ENCODE measurements at places on chromosomes 2 and 18. TPM values are rescaled to one million over a fixed set of nuclear protein-coding genes. Genes with fewer than 3 reads are reported as not detected.

DNA sequence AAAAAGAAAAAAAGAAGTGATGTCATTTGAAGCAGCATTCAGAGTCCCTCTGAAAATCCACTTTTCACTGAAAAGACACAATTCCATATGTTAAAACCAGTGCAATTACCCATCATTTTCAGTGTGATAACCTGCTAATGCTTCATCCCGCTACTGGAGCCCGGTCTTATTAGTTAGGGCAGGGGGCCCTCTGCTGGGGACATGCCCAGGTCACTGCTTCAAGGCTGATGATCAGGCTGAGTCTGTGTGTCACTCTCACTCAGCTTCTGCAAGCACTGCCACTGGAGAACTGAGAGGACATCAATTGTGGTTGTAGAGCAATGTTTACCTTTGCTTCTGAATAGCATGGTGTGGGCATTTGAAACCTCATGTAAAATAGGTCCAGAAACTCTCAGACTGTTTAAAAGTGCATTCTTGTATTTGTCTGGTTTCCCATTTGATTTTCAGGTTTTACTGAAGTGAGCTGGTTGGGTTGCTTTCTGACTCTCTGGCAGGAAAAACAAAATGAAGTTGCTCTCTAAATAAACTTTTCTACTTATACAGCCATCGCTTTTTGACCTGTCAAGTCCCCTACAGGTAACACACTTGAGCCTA lies 49.2 kb upstream of the NXPH2 start:
- H3K36me3 ChIP-seq: no peaks in the 10 kb centered on the region
- no peak overlapping the region for H3K27ac ChIP-seq
- peak; percentile 44 for DNase-seq
- H3K27me3 ChIP-seq: peaks cover 4% of the 10 kb centered on the region
- H3K4me1 ChIP-seq: no peaks in the 10 kb centered on the region
- H3K4me3 ChIP-seq: no peak overlapping the region

Gene CRYGD
- not detected for total RNA-seq

DNA sequence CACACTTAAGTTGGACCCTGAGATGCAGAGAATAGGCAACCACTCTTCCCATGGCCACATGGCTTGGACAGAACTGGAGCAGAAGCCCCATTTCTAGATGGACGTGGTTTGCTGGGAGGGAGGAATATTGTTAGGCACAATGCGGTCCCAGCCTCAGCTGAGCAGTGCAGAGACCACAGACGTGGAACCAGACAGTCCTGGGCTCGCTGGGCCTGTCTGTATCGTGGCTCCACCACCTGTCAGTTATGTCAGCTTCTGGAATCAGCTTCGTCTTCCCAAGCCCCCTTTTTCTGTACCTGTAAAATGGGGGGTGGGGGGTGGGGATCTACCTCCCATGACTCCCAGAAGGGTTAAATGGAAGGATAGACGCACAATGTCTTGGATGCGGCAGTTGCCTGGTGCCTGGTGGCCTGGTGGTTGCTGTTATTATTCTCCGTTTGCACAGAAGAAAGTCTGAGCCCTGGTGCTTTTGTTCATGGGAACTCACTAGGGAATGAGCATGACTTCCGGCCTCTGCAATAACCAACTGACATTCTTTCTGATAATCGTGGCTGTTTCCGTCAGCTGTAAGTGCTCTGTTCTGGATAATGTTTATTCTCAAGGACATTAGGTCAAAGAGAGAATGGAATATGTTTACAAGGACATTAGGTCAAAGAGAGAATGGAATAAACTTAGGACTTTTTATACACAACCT lies 31.4 kb downstream of the COLEC11 start:
- H3K27me3 ChIP-seq: peaks cover 5% of the 10 kb centered on the region
- H3K4me1 ChIP-seq: no peaks in the 10 kb centered on the region
- no peak overlapping the region for H3K27ac ChIP-seq
- H3K4me3 ChIP-seq: no peak overlapping the region

Gene GATA6
- total RNA-seq: not detected

GRCh38 chr18:73099759-73100158 lies 232.0 kb upstream of the NETO1 start:
- H3K4me3 ChIP-seq: no peak overlapping the region
- no peaks in the 10 kb centered on the region for H3K36me3 ChIP-seq
- DNase-seq: no peak
- H3K27me3 ChIP-seq: no peaks in the 10 kb centered on the region
- no peak overlapping the region for H3K27ac ChIP-seq

Gene CCDC85A
- not detected for total RNA-seq

DNA sequence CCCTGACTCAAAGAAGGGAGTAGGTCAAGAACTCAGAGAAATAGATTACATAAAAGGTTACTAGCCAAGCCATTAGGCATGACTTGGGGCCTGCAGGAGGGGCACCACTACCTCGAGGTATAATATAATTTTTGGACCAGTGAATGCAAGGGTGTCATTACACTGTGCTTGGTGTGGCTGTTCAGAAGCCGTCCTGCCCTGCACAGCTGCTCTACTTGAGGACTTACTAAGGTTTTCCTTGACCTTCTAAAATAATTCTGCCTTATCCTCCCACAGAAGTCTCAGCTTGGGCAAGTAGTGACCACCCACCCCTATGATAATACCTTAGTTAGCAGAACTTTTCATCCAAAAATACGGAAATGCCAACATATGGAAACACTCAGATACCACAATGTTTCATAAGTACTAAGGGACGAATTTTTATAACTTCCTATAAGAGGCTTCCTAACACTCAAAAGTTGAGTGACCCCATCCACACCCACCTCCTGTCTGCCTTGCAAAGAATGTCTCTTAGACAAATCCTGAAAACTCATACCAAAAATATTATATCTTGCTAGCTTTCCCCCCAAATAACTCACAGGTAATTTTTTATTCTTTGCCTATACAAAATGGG lies 17.7 kb upstream of the ATG16L1 start:
- H3K27ac ChIP-seq: peak overlapping the region; percentile 89
- peaks cover 8% of the 10 kb centered on the region for H3K36me3 ChIP-seq
- H3K27me3 ChIP-seq: no peaks in the 10 kb centered on the region
- DNase-seq: no peak

GRCh38 chr2:218890369-218890768 lies 9.7 kb downstream of the WNT10A start:
- no peak overlapping the region for H3K4me3 ChIP-seq
- H3K4me1 ChIP-seq: peaks cover 23% of the 10 kb centered on the region
- DNase-seq: no peak
- no peaks in the 10 kb centered on the region for H3K36me3 ChIP-seq
- peaks cover 61% of the 10 kb centered on the region for H3K27me3 ChIP-seq

Gene SKA1
- total RNA-seq: 45.6 TPM

Gene IHH
- not detected for total RNA-seq

Gene GAL3ST2
- not detected for total RNA-seq

GRCh38 chr2:84969511-84970209 lies 1.3 kb upstream of the KCMF1 start:
- peaks cover 45% of the 10 kb centered on the region for H3K4me1 ChIP-seq
- H3K27ac ChIP-seq: peak overlapping the region; percentile 100
- peak; percentile 59 for DNase-seq
- peaks cover 44% of the 10 kb centered on the region for H3K36me3 ChIP-seq
- no peaks in the 10 kb centered on the region for H3K27me3 ChIP-seq

Gene PSD4
- 314 TPM for total RNA-seq

GRCh38 chr2:59974051-59974766 lies 579.2 kb downstream of the BCL11A start:
- no peak for DNase-seq
- H3K4me1 ChIP-seq: no peaks in the 10 kb centered on the region
- H3K36me3 ChIP-seq: no peaks in the 10 kb centered on the region
- no peaks in the 10 kb centered on the region for H3K27me3 ChIP-seq
- no peak overlapping the region for H3K27ac ChIP-seq
- H3K4me3 ChIP-seq: no peak overlapping the region

GRCh38 chr2:137969418-137969765 lies 5.1 kb downstream of the HNMT start:
- DNase-seq: no peak
- peaks cover 2% of the 10 kb centered on the region for H3K27me3 ChIP-seq
- no peaks in the 10 kb centered on the region for H3K36me3 ChIP-seq
- no peaks in the 10 kb centered on the region for H3K4me1 ChIP-seq
- H3K4me3 ChIP-seq: no peak overlapping the region
- no peak overlapping the region for H3K27ac ChIP-seq

Gene ZNF804A
- not detected for total RNA-seq

Gene SLC4A5
- total RNA-seq: 0.42 TPM

Gene SRD5A2
- total RNA-seq: not detected

- DNase-seq: no peak
- no peaks in the 10 kb centered on the region for H3K27me3 ChIP-seq
- no peaks in the 10 kb centered on the region for H3K36me3 ChIP-seq
- H3K27ac ChIP-seq: no peak overlapping the region
- H3K4me3 ChIP-seq: no peak overlapping the region
Measured at GRCh38 chr2:216971593-216971992, 111.7 kb upstream of the TNP1 start.

GRCh38 chr2:237600205-237600846 lies 9.8 kb upstream of the RAB17 start:
- H3K36me3 ChIP-seq: no peaks in the 10 kb centered on the region
- H3K4me1 ChIP-seq: peaks cover 14% of the 10 kb centered on the region
- no peaks in the 10 kb centered on the region for H3K27me3 ChIP-seq
- no peak overlapping the region for H3K27ac ChIP-seq
- no peak for DNase-seq

DNA sequence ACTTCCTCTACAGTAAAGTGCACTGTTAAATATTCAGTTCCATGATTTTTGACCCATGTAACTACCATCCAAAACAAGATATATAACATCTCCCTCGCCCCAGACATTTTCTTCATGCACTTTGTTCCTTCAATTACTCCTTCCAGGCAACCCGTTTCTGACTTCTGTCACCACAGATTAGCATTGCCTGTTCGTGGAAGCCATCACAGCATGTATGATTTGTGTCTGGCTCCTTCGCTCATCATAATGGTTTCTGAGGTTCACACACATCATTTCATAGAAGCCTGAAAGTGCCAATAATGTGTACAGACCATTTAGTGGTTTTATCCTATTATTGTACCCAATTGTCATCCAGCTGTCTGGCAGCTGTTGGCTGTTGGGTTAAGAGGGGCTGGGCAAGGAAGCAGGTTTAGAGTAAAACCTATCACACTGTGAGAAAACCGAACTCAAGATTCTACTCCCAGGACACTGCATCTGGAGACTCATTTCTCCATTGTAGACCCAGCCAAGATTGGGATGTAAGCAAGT lies 16.1 kb downstream of the ARHGAP28 start:
- no peaks in the 10 kb centered on the region for H3K4me1 ChIP-seq
- no peaks in the 10 kb centered on the region for H3K27me3 ChIP-seq
- H3K36me3 ChIP-seq: no peaks in the 10 kb centered on the region
- H3K4me3 ChIP-seq: no peak overlapping the region
- no peak for DNase-seq

GRCh38 chr18:34242739-34243138 lies 18.0 kb upstream of the NOL4 start:
- H3K27me3 ChIP-seq: no peaks in the 10 kb centered on the region
- no peak overlapping the region for H3K4me3 ChIP-seq
- DNase-seq: no peak
- H3K4me1 ChIP-seq: no peaks in the 10 kb centered on the region

DNA sequence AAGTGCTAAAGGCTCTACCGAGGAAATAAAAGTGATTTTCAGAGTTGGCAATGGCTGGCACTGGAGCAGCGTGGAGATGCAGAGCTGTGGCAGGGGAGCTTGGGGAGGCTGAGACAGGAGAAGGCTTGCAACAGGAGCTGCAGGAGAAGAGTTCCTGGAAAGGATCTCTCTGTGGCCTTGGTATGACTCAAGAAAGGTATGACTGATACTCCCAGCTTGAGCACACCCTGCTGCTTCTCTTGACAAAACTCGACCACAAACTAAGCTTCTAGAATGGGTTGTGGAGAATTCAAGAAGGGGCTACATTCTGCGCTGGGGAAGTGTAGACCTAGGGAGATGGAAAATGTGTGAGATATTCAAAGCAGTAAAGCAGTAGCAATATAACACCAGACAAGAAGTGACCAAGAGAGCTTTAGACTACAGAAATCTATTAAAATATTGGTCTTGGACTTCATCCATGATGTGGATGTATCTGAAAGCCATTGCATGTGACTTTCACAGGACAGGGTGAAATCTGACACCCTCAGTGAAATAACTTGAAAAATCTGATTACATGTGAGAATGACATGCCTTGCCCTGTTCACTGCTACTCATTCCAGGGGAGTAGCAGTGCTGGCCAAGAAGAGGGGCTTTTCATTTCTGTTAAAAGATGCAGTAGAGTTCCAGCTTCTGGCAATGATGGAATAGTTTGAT lies 41.5 kb downstream of the SUCLG1 start:
- H3K4me3 ChIP-seq: no peak overlapping the region
- no peaks in the 10 kb centered on the region for H3K36me3 ChIP-seq
- peak; percentile 49 for DNase-seq
- peaks cover 12% of the 10 kb centered on the region for H3K4me1 ChIP-seq
- no peaks in the 10 kb centered on the region for H3K27me3 ChIP-seq
- peak overlapping the region; percentile 64 for H3K27ac ChIP-seq

Gene UGT1A7
- not detected for total RNA-seq

- H3K4me3 ChIP-seq: no peak overlapping the region
- H3K27ac ChIP-seq: no peak overlapping the region
Measured at GRCh38 chr2:15205562-15205961, 355.6 kb downstream of the NBAS start.

- H3K27me3 ChIP-seq: no peaks in the 10 kb centered on the region
- no peak overlapping the region for H3K27ac ChIP-seq
- H3K4me3 ChIP-seq: no peak overlapping the region
- DNase-seq: no peak
- no peaks in the 10 kb centered on the region for H3K36me3 ChIP-seq
- no peaks in the 10 kb centered on the region for H3K4me1 ChIP-seq
Measured at GRCh38 chr2:60213865-60214625, 339.4 kb downstream of the BCL11A start.

Gene TWIST2
- not detected for total RNA-seq

Gene SNED1
- total RNA-seq: 4.6 TPM

DNA sequence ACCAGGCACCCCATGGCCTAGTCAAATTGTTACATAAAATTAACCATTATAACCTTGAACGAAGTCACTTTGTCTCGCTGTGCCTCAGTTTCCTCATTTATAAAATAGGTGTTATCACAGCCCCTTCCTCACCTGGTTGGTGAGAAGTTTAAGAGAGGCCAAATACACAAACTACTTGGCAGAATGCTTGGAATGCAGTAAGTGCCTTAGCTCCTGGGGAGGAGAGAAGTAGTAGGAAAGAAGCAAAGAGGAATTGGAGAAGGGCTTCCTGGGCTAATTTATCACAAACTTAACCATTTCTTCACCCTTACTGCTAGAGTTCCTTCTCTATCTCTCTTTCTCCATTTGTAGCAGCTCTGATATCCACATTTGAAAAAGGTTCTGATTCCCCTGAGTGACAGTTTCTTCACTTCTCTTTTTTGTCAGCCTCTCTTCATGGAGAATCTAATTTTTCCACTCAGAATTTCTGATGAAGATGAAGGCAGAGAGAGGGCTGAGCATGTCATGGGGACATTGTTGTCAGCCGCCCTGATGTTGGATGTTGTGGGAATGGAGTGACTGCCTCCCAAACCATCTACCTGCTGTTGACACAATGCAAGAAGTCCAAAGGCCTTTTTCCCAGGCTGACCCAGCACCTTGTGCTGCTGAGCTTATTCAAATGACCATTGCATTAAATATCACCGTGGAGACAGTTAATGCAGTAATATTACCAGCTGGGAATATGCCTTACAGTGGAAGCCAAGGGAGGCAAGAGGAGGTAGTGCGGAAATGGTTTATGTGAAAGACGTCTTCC lies 60.4 kb downstream of the BOD1L2 start:
- peaks cover 11% of the 10 kb centered on the region for H3K4me1 ChIP-seq
- no peaks in the 10 kb centered on the region for H3K36me3 ChIP-seq
- H3K27ac ChIP-seq: no peak overlapping the region
- DNase-seq: no peak
- H3K4me3 ChIP-seq: no peak overlapping the region

Measured in activated CD8-positive, alpha-beta memory T cell treated with anti-CD3 and anti-CD28 coated beads, Interleukin-2, amount 10 ng/mL, durations not matched to agents 7 days and 5 days (primary cell).